ENCODE measurements at places on chromosomes 4 and X. TPM values are rescaled to one million over a fixed set of nuclear protein-coding genes. Genes with fewer than 3 reads are reported as not detected.

The CT45A5 gene
- not detected for total RNA-seq

DNA sequence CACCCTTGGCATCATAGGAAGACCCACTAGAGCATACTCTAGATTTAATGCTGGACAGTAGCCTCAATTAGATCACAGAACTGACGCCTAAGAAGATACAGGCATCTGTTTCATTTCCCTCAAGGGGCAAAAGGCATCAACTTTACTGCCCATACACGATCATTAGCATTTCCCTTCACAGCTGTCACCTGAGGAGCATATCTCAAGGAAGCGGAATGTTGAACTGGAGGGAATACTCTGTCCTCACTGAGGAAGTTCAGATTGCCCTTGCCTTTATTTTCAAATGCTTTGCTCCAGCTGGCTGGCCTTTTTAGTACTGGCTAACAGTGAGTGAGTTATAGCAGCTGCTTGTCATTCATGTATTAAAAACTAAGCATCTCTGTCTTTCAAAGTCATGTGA, 508.4 kb upstream of the GALNT7 start:
- H3K4me1 ChIP-seq, result no peaks in the 10 kb centered on the region
- H3K27ac ChIP-seq, result no peak overlapping the region
- H3K36me3 ChIP-seq, result no peaks in the 10 kb centered on the region
- H3K4me3 ChIP-seq, result no peak overlapping the region
- no peaks in the 10 kb centered on the region for H3K27me3 ChIP-seq

DNA sequence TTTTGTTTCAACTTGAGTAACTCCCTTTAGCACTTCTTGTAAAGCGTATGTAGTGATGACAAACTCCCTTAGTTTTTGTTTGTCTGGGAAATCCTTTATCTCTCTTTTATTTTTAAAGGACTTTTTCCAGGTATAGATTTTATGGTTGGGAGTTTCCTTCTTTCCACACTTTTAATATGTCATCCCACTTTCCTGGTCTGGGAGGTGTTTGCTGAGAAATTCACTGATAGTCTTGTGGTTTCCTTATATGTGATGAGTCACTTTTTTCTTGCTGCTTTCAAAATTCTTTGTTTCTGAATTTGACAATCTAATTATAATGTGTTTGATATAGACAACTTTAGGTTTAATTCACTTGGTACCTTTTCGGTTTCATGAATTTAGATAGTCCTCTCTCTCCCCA, 353.9 kb downstream of the GPAT3 start:
- no peaks in the 10 kb centered on the region for H3K36me3 ChIP-seq
- peaks cover 10% of the 10 kb centered on the region for H3K4me1 ChIP-seq
- H3K4me3 ChIP-seq, result no peak overlapping the region
- DNase-seq, result no peak
- no peak overlapping the region for H3K27ac ChIP-seq

DNA sequence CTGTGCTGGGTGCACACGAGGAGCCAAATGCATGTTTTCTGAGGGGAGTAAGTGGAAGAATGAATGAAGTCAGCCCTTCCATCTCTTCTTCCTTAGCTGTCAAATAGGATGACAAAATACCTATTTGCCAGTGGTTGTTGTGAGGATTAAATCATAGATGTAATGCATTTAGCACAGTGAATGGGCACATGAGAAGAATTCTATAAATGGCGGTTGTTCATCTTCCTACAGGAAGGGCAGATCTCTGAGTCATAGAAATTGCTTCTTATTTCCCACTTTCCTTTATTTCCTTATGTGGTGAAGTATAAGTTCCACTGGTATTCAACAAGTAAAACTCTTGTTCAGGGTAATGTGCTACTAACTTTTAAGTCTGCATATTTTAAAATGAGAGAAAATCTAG, 83.1 kb downstream of the SORBS2 start:
- no peak overlapping the region for H3K27ac ChIP-seq
- H3K4me3 ChIP-seq, result no peak overlapping the region
- H3K36me3 ChIP-seq, result no peaks in the 10 kb centered on the region
- no peak for DNase-seq
- H3K27me3 ChIP-seq, result no peaks in the 10 kb centered on the region
- no peaks in the 10 kb centered on the region for H3K4me1 ChIP-seq

GRCh38 chr4:143273160-143273917, 63.3 kb upstream of the GAB1 start:
- no peaks in the 10 kb centered on the region for H3K36me3 ChIP-seq
- H3K4me1 ChIP-seq, result no peaks in the 10 kb centered on the region
- H3K4me3 ChIP-seq, result no peak overlapping the region
- H3K27ac ChIP-seq, result no peak overlapping the region
- no peak for DNase-seq

- H3K27ac ChIP-seq, result no peak overlapping the region
- no peaks in the 10 kb centered on the region for H3K4me1 ChIP-seq
- no peaks in the 10 kb centered on the region for H3K27me3 ChIP-seq
- H3K36me3 ChIP-seq, result peaks cover 3% of the 10 kb centered on the region
Observed at GRCh38 chr4:1381944-1382541, 24.2 kb downstream of the NKX1-1 start.

All from activated T-helper 1 cell treated with anti-CD3 and anti-CD28 coated beads, Interleukin-12 subunit alpha, Interleukin-12 subunit beta, Interleukin-2, Interleukin-4 antibody, amounts not matched to agents 30 ng/mL and 10 ng/mL and 1 ng/mL, durations not matched to agents 14 hours and 24 hours and 36 hours (primary cell).